Activated CD4-positive, alpha-beta T cell treated with anti-CD3 and anti-CD28 coated beads, Interleukin-2, amount 50 U/mL, for 24 hours (primary cell): ENCODE measurements at places on chromosomes 4 and X.

- DNase-seq = no peak
Measured at GRCh38 chr4:119833611-119834010, 205.0 kb upstream of the PDE5A start.

- DNase-seq = no peak
Measured at GRCh38 chr4:4758681-4759080, 100.8 kb upstream of the MSX1 start.

DNA sequence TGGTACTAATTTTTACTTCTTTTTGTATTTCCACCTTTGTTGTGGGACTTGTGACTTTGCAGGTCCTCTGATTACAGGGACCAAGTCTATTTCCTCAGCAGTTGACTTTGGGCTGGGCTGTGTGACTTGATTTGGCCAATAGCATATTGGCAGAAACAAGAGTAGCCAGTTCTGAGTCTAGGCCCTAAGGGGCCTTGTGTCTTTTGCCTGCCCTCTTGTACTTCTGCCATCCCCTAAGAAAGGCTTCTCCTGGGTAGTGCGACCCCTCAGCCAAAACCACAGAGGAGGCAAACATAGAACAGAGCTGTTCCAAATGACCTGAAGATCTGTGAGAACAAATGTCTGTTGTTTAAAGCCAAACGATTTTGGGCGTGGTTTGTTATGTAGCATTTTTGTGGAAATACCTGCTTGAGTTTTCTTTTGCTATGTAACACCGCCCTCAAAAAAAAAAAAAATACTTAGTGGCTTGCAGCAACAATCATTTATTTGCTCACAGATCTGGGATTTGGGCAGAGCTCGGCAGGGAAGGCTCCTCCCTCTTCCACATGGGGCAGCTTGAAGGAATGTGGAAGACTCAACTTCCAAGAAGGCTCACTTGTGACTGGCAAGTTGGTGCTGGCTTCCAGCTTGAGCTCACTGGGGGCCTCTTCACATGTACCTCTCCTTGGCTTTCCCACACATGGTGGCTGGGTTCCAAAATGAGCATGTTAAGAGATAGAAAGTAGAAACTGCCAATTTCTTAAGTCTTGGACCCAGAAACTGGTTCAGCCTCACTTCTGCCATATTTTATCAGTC, 423.0 kb upstream of the CNKSR2 start:
- DNase-seq = no peak

- DNase-seq = no peak
Measured at GRCh38 chrX:40096395-40097091, 1.2 kb downstream of the BCOR start.

GRCh38 chr4:19711871-19712270, 539.8 kb upstream of the SLIT2 start:
- DNase-seq = no peak

DNA sequence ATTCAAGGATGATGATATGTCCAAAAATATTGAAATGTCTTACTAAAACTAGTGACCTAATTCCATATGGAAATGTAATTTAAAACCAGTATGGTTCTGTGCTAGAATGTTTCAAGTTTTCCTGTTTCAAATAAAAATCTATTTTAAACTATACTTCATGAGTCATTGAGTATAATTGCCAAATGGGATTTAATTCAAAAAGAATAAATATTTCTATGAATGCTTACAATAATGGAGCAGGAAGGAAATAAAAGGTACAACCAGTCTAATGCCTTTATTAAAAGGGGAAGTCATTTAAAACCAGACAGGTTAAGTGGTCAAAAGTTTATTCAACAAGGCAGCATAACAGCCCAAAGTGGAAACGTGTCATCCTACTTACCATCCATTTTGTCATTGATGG, 2347.1 kb downstream of the PCDH7 start:
- no peak for DNase-seq

DNA sequence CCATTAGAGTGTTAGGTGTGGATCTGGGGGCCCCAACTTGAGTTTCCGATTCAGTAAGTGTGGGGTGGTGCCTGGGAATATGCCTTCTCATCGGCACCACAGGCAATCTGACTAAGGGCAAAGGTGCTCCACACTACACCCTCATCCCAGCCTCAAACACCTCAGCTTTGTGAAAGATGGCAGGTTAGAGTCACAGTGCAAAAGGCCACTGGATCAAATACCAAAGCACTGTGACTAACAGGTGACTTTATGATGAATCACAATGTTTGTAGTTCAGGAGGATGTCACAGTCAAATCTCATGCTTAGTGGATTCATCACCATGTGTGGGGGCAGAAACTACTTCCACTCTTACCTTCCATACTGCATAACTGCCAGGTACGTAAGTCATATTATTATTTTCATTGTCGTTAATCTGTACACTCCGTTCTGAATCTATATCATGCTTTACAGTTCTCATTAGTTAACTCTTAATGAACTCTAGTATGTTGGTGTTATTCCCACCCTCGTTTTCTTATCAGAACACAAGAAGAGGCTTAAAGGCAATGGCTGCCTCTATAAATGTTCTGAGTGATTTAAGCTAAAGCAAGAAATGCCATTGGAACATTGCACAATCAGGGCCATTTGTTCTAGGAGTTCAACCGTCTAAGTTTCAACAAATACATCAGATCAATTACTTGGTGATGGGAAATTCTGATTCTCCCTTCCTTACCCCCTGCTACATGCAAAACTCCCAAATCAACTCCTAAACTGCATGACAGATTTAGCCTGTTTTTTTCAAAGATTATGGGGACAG, 50.2 kb downstream of the PRKG2 start:
- no peak for DNase-seq

GRCh38 chr4:178970433-178971140, 1528.3 kb upstream of the AGA start:
- no peak for DNase-seq

DNA sequence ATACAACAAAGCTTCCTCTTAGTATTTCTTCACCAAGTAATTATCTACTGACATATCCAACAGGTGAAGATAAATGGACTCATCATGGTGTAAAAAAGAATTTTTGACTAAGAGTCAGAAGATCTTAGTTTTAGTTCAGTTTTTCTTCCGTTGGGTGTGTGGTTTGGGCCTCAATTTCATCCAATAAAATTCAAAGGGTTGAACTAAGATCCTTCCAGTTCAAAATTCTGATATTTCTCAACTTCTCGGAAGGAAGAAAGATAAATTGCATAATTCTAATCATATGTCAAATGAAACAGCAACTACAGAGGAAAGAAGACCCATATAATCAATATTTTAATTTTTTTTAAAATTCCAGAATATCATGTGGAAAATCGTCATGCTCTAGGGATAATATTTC, 192.7 kb downstream of the SPRY1 start:
- DNase-seq = no peak
